ENCODE measurements at places on chromosomes 7 and 10.

GRCh38 chr7:37781156-37781555 lies 67.2 kb upstream of the NME8 start:
- DNase-seq = no peak

- no peak for DNase-seq
Measured at GRCh38 chr7:31828520-31828919, 141.5 kb downstream of the PPP1R17 start.

GRCh38 chr7:22681312-22681711 lies 45.7 kb upstream of the IL6 start:
- DNase-seq = no peak

- no peak for DNase-seq
Measured at GRCh38 chr10:120705309-120705708, 145.9 kb upstream of the WDR11 start.

GRCh38 chr10:20956843-20957242 lies 59.7 kb upstream of the NEBL start:
- no peak for DNase-seq

DNA sequence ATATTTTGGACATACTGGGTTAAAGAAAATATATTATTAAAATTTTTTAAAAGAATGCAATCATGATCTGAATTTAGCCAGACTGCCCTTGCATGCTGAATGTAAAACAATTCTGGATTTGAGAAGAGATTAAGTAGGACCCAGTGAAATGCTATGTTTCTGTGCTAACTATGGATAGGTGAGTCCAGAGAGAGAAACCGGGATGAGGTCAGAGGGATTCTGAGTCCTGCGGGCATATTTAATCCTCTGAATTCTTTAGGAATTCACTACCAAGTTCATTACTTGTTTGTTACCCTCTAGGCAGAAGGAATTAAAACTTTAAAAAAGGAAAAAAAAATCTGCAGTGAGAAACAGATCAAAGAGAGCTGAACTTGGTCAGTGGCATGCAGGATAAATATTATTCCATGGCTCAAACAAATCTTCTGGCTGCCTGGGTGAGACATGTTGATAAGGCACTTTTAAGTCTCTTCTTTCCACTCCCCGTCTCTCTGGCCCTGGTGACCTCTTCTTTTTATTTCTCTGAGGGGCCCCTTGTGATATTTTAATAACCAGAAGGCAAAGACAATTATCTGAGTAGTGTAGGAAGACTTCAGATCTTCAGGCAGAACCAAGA lies 50.2 kb upstream of the LYZL1 start:
- no peak for DNase-seq

DNA sequence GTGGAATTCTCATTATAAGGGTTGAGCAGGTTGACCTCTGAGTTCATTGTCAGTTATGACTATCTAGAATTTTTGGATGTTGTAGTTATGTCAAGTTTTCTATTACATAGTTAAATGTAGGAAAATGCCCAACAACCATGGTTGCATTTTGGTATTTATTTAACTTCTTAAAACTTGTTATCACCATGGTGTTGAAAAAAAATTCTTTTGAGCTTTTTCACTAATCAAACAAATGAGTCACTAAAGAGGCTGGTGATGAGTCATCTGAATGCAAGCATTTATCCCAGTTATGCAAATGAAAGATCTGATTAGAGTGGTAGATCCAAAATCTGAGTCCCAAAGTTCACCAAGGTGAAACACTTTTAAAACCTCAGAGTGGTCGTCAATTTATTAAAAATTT lies 624.7 kb upstream of the IGFBP3 start:
- DNase-seq = no peak

DNA sequence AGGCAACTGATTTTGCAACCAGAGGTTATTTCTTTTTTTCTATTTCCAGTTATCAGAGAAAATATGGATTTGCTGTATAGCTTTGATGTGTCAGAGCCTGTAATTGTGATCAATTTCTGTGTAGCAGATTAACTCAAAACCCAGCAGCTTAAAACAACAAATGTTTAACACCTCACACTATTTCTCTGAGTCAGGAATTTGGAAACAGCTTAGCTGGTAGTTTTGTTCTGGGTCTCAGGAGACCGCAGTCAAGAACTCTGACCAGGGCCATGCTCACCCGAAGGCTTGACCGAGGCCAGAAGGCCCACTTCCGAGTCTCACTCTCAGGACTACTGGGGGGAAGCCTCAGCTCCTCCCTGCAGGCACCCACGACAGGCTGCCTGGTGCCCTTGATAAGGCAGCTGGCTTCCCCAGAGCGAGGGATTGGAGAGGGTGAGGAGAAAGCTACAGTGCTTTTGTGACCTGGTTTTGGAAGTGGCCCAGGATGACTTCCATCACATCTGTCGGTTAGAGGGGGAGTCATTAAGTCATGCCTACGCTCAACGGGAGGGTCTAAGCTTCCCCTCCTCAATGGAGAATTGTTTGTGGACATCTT lies 105.7 kb upstream of the SHH start:
- no peak for DNase-seq

GRCh38 chr10:58967551-58968388 lies 208.7 kb upstream of the PHYHIPL start:
- peak; percentile 4 for DNase-seq

DNA sequence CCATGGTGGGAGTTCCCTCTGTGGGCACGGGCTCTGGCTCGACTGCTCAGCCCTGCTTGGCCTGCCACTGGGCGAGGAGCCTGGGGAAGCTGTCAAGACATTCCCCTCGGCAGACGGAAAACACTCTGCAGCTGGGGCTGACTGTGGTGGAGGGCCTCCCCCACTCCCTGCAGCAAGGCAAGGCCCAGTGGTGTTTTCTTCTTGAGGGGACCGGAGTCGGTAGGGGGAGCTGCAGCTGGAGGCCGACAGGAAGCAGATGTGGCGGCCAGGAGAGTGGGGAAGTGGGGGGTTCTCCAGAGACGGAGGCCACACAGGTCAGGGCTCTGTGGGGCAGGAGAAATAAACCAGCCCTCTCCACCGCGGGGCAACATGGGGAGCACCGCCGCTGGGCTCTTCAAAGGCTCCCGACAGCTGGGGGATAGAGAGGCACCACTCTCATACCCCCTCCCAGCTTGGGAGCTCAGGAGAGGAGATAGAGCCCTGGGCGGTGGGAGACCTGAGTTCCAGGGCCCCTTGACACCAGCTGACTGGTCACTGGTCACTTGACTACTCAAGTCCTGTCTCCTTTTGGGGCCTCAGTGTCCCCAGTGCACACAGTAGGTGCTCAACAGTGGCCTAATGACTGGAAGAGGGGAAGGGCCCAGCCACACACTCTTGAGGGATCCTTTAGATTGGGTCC lies 43.4 kb downstream of the PPIF start:
- DNase-seq = no peak

GRCh38 chr7:27389496-27389895 lies 146.9 kb downstream of the EVX1 start:
- no peak for DNase-seq

- DNase-seq = no peak
Measured at GRCh38 chr7:133051066-133051465, 30.8 kb downstream of the CHCHD3 start.

DNA sequence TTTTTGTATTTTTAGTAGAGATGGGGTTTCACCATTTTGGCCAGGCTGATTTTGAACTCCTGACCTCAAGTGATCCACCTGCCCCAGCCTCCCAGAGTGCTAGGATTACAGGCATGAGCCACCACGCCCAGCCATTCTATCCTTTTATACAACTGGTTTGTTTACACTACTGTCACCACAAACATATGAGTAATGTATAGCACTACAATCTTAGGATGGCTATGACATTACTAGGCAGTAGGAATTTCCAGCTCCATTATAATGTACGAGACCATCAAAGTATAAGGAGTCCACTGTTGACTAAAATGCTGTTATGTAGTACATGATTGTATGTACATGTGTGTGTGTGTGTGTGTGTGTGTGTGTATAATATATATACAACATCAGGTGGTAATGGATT lies 1126.1 kb upstream of the LRRN3 start:
- DNase-seq = no peak

- no peak for DNase-seq
Measured at GRCh38 chr7:69656890-69657289, 58.6 kb downstream of the AUTS2 start.

DNA sequence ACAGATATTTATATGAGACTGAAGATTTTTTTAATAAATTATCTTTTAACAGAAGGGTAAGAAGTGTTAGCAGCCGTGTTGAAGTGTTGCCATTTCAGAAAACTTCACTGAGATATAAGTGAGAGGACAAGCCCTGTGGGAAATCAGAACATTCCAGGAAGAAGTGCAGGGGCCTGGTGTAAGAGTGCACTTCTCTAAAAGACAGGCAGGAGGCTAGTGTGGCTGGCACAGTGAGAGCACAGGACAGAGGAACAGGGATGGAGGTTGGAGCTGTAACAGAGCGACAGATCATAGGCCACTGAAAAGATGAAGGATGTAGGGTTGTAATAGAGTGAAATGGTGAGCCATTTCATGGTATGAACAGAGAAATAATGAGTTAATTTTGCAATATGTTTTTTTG lies 608.9 kb downstream of the SORCS1 start:
- no peak for DNase-seq

DNA sequence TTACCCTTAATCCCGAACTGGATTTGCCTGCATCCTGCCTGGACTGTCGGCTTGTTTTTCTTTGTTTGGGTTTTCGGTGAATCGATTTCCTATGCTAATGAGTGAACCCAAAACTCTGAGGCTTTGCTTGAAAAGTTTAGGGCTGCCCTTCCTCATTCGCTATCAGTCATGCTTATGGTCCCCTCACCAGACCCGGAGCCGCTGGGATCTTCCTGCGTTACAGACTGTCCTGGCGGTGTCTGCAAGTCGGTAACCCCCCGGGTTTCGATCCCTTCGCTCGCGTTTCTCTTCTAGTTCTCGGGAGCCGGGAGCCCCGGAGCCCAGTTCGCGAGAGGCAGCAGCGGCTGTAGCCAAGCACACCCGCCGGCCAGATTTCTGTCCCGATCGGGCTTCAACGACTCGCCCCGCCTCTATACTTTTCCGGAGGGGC lies 2.2 kb downstream of the EMX2 start:
- no peak for DNase-seq

DNA sequence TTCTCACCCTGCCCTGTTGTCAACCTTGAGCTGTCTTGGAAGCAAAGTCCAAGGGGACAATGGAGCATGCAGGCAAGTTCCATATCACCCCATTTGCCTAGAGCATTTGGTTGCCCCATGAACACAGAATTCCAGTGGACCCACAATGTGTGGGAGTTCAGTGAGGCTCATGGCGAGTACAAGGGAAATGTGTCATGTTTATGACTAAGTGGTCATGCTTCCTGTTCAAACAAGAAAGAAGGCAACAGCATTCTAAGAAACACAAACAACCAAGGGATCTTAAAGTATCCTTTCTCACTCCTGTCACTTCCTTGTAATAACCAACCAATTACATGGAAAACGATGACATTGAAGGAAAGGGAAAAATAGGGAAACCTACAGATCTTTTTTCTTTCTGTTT lies 513.0 kb downstream of the INHBA start:
- no peak for DNase-seq

DNA sequence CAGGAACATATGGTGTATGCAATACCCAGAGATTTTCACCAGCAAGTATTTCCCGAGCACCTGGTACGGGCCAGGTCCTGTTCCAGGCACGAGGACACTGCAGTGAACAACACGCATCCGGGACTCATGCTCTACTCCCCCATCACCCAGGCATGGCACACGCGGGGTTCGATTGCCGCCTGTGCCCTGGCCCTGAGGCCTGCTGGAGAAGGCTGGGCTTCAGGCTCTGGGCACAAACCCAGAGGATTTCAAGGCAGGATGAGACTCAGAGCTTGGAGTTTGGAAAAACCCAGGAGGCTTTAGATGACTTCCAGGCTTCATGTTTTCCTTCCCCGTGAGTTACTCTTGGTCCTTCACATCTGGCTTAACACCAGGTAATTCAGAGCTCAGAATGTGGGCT lies 143.5 kb downstream of the NEURL1 start:
- DNase-seq = no peak

- DNase-seq = no peak
Measured at GRCh38 chr7:34074421-34074820, 169.1 kb downstream of the BMPER start.

DNA sequence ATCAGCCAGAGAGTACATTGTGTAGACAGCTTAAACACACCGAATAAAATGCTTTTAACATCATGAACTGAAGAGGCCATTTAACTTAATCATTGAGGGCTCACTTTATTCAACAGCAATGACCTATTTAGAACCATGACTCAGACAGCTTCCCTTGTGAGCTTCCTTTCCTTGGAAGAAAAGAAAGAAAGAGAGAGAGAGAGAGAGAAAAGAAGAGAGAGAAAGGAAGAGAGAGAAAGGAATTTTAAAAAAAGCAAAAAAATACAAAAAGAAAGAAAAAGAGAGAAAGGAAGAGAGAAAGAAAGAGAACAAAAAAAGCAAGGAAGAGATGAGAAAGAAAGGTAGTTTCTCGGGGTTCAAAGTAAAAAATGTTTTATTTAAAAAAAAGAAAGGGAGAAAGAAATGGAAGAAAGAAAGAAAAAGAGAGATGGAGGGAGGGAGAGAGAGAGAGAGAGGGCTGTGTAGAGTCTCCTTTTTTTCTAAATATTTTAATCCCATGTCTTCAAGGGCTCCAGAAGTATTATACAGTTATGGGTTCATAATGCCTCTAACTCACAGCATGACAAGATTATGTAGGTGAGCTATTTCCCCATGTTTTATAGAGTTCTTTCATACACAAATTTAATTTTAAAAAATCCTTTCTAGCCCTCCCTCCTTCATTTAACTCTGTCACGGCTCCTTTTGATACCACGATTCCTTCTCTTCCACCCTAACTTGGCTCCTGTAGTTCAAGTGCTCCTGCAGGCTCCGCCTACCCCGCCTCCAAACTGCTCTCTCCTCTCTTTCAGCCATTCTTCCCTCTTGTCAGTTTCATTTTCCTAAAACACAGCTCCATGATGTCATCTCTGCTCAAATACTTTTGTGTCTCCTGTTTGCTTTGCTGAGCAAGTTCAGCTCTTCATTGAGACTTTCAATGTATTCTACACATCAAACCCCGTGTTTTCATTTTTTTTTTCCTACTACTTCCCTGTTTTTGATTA lies 85.5 kb downstream of the PRTFDC1 start:
- no peak for DNase-seq

DNA sequence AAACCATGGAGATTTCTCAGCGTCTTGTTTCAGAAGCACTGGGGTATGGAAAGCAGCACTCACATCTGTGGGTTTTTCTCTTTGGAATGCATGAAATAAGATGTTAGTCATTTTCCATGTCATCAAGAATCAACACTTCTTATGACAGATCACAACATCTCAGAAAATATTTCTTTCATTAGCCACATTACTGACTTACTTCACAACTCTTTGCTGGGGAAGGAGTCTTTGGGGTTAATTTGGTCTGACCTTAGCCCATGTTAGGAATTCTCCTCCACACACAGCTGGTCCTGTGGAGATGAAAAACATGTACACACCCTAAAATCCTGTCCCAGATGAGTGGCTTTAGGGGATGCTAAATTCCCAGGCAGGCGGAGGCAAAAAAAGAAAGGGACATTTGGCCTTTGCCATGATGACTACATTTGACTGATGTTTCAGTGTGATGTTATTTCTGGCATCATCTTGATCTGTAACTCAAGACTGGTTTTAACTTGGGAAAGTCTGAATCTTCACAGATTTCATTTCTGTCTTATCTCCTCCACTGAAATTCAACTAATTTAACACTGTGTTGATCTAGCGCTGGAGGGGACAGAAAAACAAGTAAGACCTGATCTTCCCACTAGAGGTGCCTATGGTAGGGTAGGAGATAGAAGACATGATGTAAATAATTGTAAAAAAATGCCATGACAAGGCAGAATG lies 363.2 kb downstream of the PRPF18 start:
- no peak for DNase-seq

GRCh38 chr7:92827464-92828120 lies 8.8 kb downstream of the CDK6 start:
- no peak for DNase-seq

- DNase-seq = no peak
Measured at GRCh38 chr10:66880826-66881225, 45.0 kb upstream of the LRRTM3 start.
